B cell (primary cell): ENCODE measurements at places on chromosomes 1 and 21. TPM values are rescaled to one million over a fixed set of nuclear protein-coding genes. Genes with fewer than 3 reads are reported as not detected.

UMODL1 gene
- total RNA-seq = 0.36 and 0.49 TPM in 2 replicates

A3GALT2 gene
- not detected in 2 replicates for total RNA-seq

VTCN1 gene
- total RNA-seq = not detected in 2 replicates

PDPN gene
- 0.27 TPM in 1 of 2 replicates, not detected in the other for total RNA-seq

NTMT2 gene
- total RNA-seq = not detected in 2 replicates

MAP1LC3C gene
- not detected in 2 replicates for total RNA-seq

ESRRG gene
- not detected in 2 replicates for total RNA-seq

DNA sequence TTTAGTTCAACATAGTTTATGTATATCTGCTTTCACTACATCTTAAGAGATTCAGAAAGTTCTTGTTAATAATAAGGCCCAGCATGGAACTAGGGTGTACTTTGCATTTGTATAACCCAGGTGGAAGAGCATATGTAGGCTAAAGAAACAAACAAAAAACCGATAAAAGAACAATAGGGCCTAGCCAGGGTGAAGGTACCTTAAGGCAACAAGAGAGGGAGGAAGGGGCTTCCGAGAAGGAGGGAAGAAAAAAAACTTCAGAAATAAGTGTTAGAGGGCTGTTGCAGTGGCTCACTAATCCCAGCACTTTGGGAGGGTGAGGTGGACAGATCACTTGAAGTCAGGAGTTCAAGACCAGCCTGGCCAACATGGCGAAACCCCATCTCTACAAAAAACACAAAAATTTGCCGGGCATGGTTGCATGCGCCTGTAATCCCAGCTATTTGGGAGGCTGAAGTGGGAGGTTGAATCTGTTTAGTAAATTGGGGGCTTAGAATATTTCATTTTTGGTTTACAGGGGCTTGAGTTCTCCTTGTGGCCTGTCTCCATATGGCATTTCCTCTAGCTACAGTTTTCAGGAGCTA, 4.7 kb upstream of the SPATA45 start:
- H3K27me3 ChIP-seq = no peaks in the 10 kb centered on the region
- H3K27ac ChIP-seq = no peak overlapping the region
- H3K36me3 ChIP-seq = no peaks in the 10 kb centered on the region
- peaks cover 3% of the 10 kb centered on the region for H3K4me1 ChIP-seq

DNA sequence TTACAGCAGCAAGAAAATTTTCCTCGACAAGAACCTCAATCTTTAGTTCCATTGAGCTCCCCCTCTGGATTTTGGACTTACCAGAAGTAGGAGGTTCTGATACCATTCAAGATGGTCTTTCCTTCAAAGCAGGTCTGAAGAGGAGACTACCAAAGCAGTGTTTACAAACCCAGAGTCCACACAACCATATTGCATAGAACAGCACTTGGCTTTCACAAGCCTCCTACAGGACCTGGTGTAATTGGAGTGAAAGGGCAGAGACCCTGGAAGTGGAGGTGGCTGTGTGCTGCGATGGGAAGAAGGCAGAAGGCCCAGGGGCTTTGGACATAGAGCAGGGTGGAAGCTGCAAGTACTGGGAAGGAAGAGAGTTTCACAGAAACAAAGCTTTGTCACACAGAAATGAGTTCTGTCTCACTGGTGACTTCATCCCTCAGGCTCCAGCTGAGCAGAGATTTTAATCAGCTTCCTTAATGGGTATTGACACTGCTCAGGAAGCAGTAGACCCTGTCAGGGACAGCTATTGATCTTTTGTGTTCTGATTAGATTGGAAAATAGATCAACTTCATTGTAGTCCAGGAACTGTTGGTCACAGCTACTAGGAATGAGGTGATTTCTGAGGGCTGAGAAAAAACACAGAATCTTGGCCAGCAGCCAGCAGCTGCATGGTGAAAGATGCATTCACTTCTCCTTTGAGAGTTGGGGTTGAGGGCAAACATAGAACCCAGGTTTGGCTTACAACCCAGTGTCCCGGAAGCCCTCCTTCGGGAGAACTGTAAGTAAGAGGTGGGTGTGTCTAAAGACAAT, 124.0 kb downstream of the SYT2 start:
- peaks cover 21% of the 10 kb centered on the region for H3K4me1 ChIP-seq
- H3K4me3 ChIP-seq = no peak overlapping the region
- no peak overlapping the region for H3K27ac ChIP-seq
- peak; percentile 60 for DNase-seq

GRCh38 chr1:223175032-223175431, 32.0 kb upstream of the TLR5 start:
- H3K36me3 ChIP-seq = no peaks in the 10 kb centered on the region
- H3K4me1 ChIP-seq = no peaks in the 10 kb centered on the region
- DNase-seq = no peak
- H3K27me3 ChIP-seq = peaks cover 7% of the 10 kb centered on the region

DNA sequence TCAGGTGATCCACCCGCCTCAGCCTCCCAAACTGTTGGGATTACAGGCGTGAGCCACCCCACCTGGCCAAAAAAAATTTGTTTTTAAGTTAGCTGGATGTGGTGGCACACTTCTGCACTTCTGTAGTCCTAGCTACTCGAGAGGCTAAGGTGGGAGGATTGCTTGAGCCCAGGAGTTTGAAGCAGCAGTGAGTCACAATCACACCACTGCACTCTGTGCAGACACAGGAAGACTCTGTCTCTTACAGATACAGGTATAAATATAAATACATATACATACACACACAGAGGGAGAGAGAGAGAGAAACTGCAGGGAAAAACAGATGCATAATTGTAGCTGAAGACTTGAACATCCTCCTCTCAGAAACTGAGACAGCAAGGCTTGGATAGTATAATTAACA, 34.8 kb upstream of the EPS15 start:
- H3K4me3 ChIP-seq = no peak overlapping the region
- H3K36me3 ChIP-seq = no peaks in the 10 kb centered on the region
- H3K27ac ChIP-seq = no peak overlapping the region
- H3K27me3 ChIP-seq = no peaks in the 10 kb centered on the region

GRCh38 chr1:1858382-1859086, 32.4 kb downstream of the GNB1 start:
- peaks cover 84% of the 10 kb centered on the region for H3K4me1 ChIP-seq
- peak overlapping the region; percentile 4 for H3K27ac ChIP-seq
- DNase-seq = peak; percentile 52
- H3K27me3 ChIP-seq = no peaks in the 10 kb centered on the region
- H3K4me3 ChIP-seq = no peak overlapping the region

GRCh38 chr1:218659911-218660677, 315.0 kb downstream of the TGFB2 start:
- H3K4me1 ChIP-seq = no peaks in the 10 kb centered on the region
- H3K27me3 ChIP-seq = no peaks in the 10 kb centered on the region
- no peak overlapping the region for H3K4me3 ChIP-seq

GRCh38 chr1:209759829-209760359, 4.0 kb downstream of the TRAF3IP3 start:
- peaks cover 63% of the 10 kb centered on the region for H3K4me1 ChIP-seq
- peak overlapping the region; percentile 86 for H3K27ac ChIP-seq
- DNase-seq = no peak
- H3K27me3 ChIP-seq = no peaks in the 10 kb centered on the region
- H3K36me3 ChIP-seq = peaks cover 65% of the 10 kb centered on the region

DNA sequence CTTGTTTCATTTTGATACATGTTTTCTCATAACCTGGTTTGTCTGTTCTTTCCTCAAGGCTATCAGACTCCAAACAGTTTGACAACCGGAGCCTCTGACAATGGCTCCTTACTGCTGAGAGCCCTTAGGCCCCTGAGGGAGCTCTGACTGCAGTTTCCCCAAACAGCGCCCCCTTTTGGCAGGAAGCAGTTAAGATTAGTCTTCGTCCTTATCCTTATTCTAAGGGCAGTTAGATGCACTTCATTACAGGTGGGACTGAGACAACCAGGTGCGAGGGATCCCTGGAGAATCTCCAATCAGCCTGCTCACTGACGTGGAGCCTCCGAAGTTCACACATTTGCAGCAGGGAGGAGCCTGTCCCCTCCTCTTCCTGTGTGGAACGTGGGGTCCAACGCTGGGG, 393.1 kb downstream of the BRINP3 start:
- no peaks in the 10 kb centered on the region for H3K27me3 ChIP-seq
- H3K4me3 ChIP-seq = no peak overlapping the region
- H3K36me3 ChIP-seq = no peaks in the 10 kb centered on the region
- no peak for DNase-seq
- no peak overlapping the region for H3K27ac ChIP-seq

DNA sequence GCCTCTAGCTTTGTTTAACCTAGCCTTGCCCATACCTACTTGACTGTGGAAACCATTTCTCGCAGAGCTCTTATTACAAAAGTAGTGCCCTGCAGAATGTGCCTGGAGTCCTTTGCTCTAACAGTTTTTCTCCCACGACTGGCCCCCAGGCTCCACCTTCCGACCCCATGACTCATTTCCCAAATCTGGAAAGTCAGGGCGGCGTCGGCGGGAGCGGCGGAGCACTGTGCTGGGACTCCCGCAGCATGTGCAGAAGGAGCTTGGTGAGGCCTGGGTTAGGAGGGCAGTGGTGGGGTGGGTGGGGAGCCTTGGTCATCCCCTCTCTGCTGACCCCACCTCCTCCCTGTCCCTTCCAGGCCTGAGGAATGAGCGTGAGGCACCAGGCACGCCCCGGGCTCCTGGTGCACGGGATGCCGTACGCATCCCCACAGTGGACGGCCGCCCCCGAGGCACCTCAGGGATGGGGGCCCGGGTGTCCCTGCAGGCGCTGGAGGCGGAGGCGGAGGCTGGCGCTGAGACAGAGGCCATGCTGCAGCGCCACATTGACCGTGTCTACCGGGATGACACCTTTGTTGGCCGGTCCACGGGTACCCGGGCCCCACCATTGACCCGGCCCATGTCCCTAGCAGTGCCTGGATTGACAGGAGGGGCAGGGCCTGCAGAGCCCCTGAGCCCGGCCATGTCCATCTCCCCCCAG, 47.5 kb downstream of the YARS1 start:
- peaks cover 3% of the 10 kb centered on the region for H3K4me1 ChIP-seq
- peaks cover 3% of the 10 kb centered on the region for H3K36me3 ChIP-seq
- no peaks in the 10 kb centered on the region for H3K27me3 ChIP-seq
- H3K4me3 ChIP-seq = no peak overlapping the region
- H3K27ac ChIP-seq = no peak overlapping the region

GRCh38 chr1:20370698-20371097, 80.0 kb downstream of the VWA5B1 start:
- no peaks in the 10 kb centered on the region for H3K36me3 ChIP-seq
- no peak for DNase-seq
- H3K4me1 ChIP-seq = no peaks in the 10 kb centered on the region

- no peak overlapping the region for H3K4me3 ChIP-seq
- no peaks in the 10 kb centered on the region for H3K36me3 ChIP-seq
- no peaks in the 10 kb centered on the region for H3K27me3 ChIP-seq
These were observed 52.3 kb downstream of the PLEKHA6 start for GRCh38 chr1:204307334-204307883.

- H3K36me3 ChIP-seq = no peaks in the 10 kb centered on the region
- H3K27me3 ChIP-seq = no peaks in the 10 kb centered on the region
- no peak for DNase-seq
- H3K27ac ChIP-seq = no peak overlapping the region
- H3K4me1 ChIP-seq = no peaks in the 10 kb centered on the region
These were observed 148.3 kb downstream of the C1orf94 start for GRCh38 chr1:34324879-34325440.

DNA sequence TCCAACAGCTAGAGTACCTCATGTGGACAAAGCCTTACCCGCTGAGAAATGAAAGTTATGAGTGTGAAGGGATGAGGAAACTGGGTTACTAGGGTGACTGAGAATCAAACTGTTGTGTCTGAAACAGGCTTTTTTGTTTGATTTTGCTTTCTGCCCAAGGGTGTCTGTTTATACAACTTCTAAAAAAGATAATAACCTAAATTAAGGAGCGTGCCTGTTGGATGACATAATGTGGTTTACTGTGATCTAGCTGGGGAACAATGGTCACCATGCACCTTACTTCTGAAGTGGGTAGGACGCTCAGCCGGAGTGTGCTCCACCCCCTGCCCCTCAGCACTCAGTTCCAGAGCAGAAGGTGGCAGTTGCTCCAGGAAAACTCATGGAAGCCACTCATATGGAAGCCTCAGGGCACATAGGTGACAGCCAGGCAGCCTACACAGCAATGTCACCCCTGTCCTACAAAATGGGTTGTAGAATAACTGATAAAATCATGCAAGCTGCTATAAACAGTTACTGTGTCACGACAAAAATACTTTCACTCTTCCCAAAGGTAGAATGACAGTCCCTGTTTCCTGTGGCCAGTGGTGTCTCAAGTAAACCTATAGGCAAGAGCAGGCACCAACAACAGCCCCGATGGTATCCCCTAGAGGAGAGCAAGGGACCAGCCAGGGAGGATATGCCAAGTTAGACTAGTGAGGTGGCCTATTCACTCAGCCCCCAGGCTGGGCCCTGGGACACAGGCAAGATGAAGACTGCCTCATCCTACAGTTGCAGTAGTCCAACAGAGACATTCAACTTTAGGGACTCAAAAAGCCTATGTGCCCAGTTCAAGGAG, 29.3 kb downstream of the SIPA1L2 start:
- no peaks in the 10 kb centered on the region for H3K27me3 ChIP-seq
- H3K36me3 ChIP-seq = no peaks in the 10 kb centered on the region
- H3K4me3 ChIP-seq = no peak overlapping the region

GRCh38 chr1:56060906-56061305, 518.5 kb downstream of the PLPP3 start:
- DNase-seq = no peak
- peaks cover 7% of the 10 kb centered on the region for H3K4me1 ChIP-seq
- H3K4me3 ChIP-seq = no peak overlapping the region
- no peaks in the 10 kb centered on the region for H3K36me3 ChIP-seq
- no peak overlapping the region for H3K27ac ChIP-seq
- H3K27me3 ChIP-seq = no peaks in the 10 kb centered on the region

GRCh38 chr1:155322953-155323728, 2.4 kb downstream of the RUSC1 start:
- H3K27me3 ChIP-seq = no peaks in the 10 kb centered on the region
- H3K27ac ChIP-seq = peak overlapping the region; percentile 85
- H3K36me3 ChIP-seq = no peaks in the 10 kb centered on the region
- H3K4me3 ChIP-seq = peak overlapping the region; percentile 97

DNA sequence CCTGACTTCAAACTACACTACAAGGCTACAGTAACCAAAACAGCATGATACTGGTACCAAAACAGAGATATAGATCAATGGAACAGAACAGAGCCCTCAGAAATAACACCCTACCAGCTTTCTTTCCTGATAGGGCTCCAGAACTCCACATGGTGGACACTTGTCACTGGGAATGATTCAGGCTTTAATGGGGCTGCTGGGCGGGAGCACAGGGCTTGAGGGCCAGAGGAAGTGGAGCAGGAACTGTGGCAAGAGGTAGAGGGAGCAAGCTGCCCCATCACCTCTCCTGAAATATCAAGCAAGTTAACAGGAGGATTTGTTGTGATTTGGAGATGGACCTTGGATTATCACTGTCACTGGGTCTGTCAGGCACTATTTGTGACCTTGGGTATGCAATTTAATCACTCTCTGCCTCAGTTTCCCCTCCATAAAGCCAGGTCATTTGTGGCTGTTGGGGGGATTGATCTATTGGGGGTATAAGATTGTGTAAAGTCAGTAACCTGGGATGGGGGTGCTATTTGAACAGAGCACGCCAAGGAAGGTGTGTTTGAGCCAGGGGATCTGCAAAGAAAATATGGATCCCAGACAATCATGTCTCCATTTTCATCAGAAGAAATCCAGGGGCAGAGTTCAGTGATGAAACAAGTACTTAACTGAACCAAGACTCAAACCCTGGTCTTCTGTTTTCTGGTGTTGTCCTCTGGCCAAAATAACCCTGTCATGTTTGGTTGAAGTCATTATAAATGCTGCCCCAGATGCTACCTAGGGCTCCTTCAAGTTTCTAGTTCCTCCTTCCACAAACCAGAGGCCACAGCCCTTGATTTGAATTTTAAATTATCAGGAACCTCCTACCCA, 25.2 kb downstream of the ETS2 start:
- no peak overlapping the region for H3K27ac ChIP-seq
- H3K27me3 ChIP-seq = peaks cover 8% of the 10 kb centered on the region
- DNase-seq = no peak
- no peaks in the 10 kb centered on the region for H3K36me3 ChIP-seq
